ENCODE measurements at places on chromosomes 7 and 10. TPM values are rescaled to one million over a fixed set of nuclear protein-coding genes. Genes with fewer than 3 reads are reported as not detected.

DNA sequence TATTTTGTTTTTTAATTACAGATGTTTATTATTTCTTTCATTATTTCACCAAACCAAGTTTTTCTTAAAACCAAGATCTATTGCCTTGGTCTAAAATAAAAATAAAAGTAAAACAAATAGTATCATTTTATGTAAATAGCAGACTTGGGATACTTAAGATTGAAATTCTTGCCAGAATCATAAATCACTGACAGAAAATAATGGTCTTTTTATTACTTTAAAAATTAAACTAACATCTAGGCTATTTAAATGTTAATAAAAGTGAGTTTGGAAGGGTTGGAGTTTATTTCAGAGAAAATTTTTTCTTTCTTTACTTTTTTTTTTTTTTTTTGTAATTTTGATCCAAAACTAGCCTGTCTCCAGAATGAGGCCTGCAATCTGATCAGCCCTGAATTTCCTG, 568.0 kb upstream of the IGFBP3 start:
- no peak for DNase-seq

DNA sequence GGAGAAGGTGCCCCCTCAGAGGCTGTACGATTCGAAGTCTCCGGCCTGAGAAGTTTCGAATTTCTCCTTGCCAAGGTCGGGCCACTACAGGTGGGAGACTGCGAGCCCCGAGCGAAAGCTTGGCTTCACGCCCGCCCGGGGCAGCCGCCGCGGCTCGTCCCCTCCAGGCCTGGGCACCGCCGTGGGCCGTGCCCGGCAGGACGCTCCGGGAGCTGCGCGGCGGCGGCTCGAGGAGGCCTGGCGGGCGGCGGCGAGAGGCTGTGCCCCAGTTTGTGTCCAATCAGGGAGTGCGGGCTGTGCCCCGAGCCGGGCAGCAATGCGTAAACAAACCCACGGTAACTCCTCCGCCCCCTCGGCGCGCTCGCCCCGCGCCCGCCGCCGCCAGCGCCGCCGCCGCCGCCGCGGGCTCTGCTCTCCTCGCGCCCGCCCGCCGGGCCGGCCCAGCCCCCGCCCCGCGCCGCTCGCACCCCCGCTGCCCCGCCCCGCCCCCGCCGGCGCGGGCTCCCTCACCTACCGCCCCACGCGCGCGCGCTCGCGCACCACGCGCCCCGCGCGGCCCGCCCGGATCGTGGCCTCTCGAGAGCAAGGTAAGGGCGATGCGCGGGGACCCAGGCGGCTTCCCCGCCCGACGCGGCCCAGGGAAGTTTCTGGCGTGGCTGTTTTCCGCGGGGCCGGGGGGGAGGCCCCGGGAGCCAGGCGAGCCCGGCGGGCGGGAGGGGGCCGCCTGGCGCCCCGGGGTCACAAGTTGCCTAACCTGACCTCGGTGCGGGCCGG, 57.8 kb upstream of the PCGF5 start:
- no peak for DNase-seq

FAM221A gene
- 10.1 TPM for total RNA-seq

DNA sequence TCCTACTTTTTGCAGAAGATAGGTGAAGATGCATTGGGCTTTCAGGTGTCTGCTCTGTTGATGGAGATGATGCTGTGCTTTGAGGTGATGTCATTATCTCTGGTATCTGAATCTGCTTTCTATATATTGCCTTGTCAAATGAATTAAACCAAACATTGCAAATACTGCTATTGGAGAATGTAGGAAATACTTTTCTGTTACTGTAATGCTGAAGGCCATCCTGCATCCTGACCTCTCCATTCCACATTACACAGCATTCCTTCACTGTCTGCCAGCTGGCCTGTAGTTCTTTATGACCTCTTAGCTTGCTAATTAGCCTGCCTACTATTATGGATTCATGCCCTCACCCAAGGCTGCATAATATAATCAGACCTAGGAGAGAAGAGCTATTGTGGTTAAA, 73.2 kb downstream of the VCL start:
- no peak for DNase-seq

FFAR4 gene
- total RNA-seq = not detected

Data from ascending aorta (tissue), 2 donors.